ENCODE measurements at places on chromosomes 12 and 14.

DNA sequence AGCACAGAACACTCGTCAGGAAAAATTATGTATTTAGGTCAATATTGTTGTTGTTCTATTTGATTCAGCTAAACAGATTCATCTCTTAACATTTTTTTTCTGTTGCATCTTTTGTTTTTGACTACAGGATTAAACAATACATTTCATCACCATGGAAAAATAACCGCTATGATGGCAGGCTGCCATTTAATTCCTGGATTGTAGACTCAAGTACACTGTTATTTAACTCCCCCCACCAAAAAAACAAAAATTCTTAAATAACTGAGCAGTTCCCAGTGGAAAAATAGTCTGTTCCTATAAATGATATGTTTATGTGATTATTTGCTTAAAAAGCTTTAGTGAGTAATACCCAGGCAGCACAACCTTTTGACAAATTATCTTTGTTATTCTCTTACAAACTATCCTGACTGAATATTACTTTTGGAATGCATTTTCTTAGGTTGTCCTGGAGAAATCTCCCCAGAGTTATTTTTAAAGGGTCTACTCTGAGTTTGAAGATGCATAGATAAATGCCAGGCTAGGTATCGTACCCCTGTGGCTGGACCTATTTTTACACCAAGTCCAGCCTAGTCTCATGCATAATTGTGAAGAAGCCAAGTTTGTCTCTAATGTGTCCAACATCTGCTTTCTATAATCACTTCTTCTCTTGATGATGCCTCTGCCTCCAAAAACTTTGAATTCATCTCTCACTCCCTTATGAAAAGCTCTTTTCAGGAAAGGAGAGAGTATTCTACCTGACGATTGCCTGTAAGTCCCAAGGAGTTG lies 3.7 kb downstream of the KERA start:
- DNase-seq: no peak

GRCh38 chr14:70188322-70188658 lies 461 bp downstream of the SLC8A3 start:
- DNase-seq: no peak

DNA sequence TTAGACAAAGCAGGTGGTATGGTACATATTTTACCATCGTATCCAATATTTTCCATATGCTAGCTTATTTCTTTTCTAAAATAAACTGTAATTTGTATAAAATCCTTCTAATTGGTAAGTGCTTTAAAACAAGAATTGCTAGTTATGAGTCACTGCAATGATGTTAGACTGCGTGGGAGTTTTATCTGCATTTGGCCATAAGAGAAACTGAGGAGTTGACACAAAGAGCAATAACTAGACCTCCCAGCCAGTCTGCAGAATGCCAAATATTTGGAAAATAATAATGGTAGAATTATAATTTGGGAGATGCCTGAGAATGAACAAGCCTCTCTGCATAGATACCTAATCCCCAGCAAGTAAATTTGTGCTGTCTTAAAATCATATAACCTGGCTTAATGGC lies 61.7 kb upstream of the PTPRR start:
- no peak for DNase-seq

GRCh38 chr12:102426599-102427542 lies 53.5 kb downstream of the IGF1 start:
- no peak for DNase-seq

GRCh38 chr12:31369712-31370521 lies 44.0 kb upstream of the SINHCAF start:
- no peak for DNase-seq

- DNase-seq: no peak
These were observed 403.8 kb upstream of the PDE3A start for GRCh38 chr12:19964549-19964948.

DNA sequence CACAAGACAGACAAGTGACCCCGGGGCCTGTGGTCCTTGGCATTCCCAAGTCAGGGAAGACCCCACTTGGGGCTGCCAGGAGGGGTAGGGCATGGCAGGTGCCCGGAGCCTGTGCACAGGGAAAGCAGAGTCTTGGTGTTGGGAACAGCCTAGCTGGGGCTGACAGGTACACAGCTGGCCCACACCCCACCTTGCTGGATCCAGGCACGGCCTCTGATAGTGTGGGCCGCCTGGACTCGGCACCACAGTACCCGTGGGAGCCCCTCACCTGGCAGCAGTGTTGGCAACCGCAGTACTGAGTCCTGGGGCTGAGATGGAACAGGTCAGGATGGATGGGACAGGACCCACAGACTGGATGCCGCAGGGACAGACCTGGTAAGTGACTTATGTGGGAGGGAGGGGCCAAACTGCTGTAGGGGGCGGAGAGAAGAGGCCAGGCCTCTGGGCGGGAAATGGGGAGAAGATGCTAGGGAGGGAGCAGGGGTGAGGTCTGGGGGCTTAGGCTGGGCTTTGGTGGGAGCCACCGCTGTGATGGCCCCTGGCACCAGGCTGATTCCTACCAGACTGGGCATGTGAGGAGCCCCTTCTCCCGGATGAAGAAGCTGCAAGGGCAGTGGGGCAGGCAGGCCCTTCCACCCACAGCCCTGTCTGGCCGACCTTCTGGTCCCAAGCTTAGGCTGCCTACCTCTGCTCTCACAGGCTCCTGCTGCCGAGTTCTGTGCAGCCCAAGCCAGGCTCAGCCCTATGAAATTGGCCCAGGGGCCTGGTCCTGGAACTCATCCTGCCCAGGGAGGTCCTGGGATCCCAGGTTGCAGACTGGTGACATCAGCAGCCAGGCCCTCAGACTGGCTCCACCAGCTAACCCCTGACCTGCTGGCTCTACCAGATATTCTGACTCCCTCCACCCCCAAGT lies at the start of gene TGM1:
TSS of gene TGM1 (minus strand) at position 357 of the 913 bp plus-strand sequence. CDS start 825 bp downstream, outside the sequence.
- no peak for DNase-seq

GRCh38 chr12:50326590-50327284 lies 43.4 kb upstream of the LIMA1 start:
- no peak for DNase-seq

DNA sequence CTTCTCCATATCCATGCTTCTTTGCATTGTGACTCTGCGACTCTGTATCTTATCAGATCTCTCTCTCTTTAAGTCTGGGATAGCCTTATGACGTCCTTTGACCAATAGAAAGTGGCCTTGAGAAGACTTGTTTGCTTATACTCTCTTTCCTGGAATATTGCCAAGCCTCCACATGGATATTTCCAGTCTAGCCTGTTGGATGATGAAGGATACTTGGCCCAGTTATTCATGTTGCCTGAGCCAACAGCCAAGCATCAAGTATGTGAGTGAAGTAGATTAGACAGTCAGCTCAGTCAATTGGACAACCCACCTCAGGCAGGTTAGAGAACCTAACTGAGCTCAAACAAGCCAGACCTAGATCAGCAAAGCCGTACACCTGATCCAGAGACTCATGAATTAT lies 864.2 kb upstream of the MGAT4C start:
- no peak for DNase-seq

DNA sequence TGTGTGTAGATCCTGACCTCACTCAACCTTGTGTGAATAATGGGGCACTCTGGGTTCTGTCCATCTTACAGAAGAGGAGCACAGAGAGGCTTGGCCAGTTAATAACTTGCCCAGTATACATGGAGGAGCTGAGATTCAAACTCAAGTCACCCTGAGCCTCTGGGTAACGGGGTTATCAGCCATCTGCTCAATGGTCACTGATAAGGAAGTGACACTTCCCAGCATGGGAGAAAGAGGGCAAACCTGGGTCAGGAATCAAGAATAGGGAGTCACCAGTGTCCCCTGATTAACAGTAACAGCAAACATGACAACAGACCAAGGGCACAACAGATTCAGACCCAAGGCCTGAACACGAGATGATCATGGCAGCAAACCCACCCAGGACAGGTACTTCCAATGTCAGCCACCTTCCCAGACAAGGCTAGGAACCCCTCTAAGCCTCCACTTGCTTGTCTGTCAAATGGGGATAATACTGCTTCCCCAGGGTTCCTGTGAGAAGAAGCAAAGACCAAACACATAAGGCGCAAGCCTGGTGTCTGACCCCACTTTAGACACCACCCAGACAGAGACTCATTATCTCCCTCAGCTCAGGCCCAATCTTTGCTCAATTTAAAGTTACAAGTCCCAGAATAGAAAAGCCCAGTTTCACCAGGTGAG lies 3.6 kb downstream of the CCDC85C start:
- no peak for DNase-seq

DNA sequence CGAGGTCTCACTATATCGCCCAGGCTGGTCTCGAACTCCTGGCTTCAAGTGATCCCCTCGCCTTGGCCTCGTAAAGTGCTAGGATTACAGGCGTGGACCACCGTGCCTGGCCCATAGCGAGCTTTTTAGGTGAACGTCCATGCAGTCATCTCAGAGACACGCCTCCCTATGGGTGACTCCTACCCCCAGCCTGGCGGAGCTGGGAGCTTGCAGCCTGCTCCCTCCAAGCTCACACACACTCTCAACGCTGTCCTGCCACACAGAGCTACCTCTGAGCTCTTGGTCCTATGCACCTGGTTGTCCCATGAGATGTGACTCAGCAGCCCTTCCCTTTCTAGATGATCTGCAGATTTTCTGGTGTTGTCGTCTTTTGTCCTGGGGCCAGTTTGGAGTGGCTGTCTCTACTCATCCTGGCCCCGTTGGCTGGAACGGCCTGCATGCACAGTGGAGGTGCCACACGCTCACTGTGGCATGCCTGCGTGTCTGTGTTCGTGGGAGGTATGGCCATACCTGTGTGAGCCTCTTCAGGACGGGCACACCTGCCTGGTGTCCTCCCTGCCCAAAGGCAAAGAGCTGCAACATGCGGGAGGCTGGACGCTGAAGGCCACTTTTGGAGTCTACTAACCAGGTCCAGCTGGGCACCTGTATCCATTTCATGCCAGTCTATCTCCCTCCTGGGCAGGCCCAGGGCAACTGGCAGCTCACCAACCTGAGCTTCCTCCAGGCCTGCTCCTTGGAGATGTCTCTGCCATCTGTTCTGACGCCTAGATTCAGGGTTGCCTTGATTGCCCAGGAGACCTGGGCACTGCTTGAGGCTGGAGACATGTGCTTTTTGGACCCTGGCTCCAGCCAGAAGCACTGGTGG lies 18.1 kb downstream of the CABP1 start:
- no peak for DNase-seq

GRCh38 chr12:115380546-115381120 lies 696.7 kb upstream of the TBX3 start:
- DNase-seq: no peak

- no peak for DNase-seq
These were observed 15.7 kb downstream of the ACTR6 start for GRCh38 chr12:100216337-100216736.

DNA sequence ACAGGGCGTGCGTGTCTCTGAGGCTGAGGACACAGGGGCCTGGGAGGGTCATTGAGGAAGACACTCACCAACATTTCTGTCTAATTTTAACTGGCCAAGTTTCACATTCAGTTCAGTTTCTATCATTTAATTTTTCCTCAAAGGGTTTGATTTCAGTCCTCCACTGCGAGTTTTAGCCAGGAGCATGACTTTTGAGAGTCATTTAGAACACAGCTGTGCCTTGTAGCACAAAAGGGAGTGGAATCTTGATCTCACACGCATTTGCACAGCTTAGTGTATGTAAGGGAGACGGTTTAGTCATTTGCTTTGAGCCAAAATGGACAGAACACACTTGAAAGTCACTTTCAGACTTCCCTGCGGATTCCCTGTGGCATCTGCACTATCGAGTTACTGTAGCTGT lies 1090.8 kb downstream of the BCL11B start:
- DNase-seq: no peak

- no peak for DNase-seq
These were observed 121.1 kb upstream of the MDM1 start for GRCh38 chr12:68453278-68453677.

DNA sequence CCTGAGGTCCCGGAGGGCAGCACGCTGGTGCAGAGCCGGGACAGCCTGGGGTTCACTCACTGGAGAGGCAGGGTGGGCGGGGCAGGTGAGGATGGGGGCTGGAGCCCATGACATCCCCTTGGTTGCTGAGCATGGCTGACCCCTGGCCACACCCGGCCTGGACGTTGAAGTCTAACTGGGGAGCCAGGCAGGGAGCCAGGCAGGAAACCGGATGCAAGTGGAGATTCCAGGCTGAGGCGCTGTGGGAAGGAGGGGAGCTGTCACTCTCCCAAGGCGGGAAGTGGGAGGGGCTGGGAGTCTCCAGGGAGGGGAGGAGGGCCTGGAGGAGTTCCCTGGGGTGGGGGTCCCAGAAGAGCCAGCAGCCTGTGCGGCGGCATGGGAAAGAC lies 7.7 kb upstream of the INF2 start:
- DNase-seq: no peak

GRCh38 chr12:127126260-127126628 lies 1140.7 kb upstream of the TMEM132C start:
- DNase-seq: no peak

DNA sequence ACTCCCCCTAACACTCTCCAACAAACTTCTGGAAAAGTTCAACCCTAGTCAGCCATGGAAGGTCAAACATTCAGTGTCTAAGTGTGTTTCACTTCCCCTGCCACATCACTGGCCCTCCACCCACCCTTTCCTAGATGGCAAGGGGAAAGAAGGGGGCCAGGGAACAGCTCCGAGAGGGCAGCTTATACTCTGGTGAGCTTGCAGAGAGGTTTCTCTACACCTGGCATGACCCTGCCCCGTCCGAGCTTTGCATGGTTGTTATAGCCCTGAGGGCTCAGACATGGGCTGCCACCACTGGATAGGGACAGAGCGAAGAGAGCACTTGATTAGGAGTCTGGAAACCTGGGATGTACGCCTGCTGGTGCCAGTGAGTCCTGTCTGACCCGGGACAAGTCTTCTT lies 4.0 kb downstream of the ACVRL1 start:
- DNase-seq: no peak

Data from activated naive CD8-positive, alpha-beta T cell treated with anti-CD3 and anti-CD28 coated beads, Interleukin-2, amount 50 U/mL, for 16 hours (primary cell).